Thyroid gland (tissue), 4 donors: ENCODE measurements at places on chromosomes 4 and X. TPM values are rescaled to one million over a fixed set of nuclear protein-coding genes. Genes with fewer than 3 reads are reported as not detected.

GRCh38 chr4:82515705-82516104 is 46.1 kb downstream of the TMEM150C start:
- DNase-seq = peak; percentile 17

GRCh38 chrX:123830309-123830708 is 29.5 kb upstream of the XIAP start:
- peak; percentile 85 for DNase-seq

DNA sequence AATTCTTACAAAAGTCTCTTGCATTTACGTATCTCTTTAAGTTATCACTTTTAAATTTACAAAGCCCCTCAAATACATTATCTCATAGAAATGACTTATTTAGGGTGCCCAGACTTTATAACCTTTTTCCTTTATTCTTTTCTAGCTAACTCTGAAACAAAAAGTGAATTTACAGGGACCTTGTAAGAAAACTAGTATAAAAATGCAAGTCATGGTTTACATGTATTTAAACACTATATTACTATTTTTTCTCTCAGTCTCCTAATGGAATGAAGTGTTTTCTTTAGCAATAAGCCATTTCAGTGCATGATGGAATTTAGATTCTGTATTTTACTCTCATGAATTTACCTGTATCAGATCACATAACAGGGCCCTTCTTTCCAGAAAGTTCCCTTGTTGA is 14.5 kb upstream of the HEPH start:
- no peak for DNase-seq

- no peak for DNase-seq
Observed at GRCh38 chr4:11438647-11439046, 10.0 kb upstream of the HS3ST1 start.

DNA sequence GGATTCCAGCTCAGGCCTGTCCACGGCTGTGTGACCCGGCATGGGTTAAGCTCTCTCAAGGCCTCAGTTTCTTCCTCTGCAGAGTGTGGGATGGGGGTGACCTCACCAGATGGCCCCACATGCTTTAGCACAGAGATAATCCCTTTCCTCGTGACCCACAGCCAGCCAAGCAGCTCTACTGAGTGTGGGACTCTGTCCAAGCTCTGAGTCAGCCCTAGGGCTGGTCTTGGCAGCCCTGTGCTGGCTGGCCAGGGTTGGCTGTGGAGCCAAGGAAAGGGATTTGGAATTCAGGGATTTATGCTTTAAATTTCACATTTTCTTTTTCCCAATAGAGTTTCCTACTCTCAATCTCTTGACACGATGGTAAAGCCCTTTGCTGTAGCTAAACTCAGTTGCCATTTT is 19.7 kb upstream of the SPON2 start:
- peak; percentile 94 for DNase-seq

DNA sequence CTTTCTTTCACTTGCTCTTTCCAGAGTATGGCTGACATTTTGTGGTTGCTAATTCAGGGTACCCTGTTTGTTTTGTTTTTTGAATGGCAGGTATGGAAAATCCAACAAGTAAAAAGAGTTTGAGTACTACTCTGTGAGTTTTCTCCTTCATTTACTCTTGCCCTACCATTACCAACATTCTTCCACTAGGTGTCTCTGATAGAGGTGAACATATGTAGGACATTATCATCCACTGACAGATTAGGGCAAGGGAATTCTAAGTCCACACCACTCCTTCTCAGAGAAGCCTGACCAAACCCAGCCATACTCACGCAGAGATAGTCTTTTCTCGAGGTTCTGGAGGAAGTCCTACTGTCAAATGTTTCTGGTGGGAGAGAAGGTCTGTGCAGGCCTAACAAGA is 36.7 kb upstream of the HDAC8 start:
- DNase-seq = no peak

GRCh38 chrX:51894697-51895336 is 1.4 kb downstream of the MAGED1 start:
- peak; percentile 48 for DNase-seq

GRCh38 chr4:184090571-184090970 is 127.1 kb downstream of the ENPP6 start:
- DNase-seq = no peak

The NEUROG2 gene
- not detected for total RNA-seq

The GLRA3 gene
- total RNA-seq = not detected

DNA sequence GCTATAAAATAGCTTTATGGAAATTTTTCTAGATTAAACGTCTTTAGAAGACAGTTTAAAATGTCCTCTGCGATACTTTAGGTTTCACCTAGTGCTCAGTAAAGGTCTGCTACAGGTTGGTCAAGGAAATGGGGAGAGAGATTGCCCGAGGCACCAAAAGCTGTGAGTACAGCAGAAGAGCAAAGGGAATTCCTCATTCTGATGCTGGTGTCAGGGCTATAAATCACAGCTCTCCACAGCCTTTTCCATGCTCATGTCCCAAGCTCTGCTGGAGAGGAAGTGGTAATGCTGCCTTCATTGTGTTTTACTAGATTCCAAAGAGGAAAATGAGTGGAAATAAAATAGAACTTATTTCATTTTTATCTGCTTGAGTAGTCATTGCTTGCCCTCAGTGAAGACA is 2060.4 kb downstream of the ARAP2 start:
- no peak for DNase-seq

- DNase-seq = peak; percentile 51
Observed at GRCh38 chr4:118969359-118969758, 80.7 kb downstream of the SYNPO2 start.

- DNase-seq = no peak
Observed at GRCh38 chr4:159232465-159233106, 129.7 kb downstream of the RAPGEF2 start.
